ENCODE measurements at places on chromosomes 2 and 18.

- DNase-seq = no peak
- no peaks in the 10 kb centered on the region for H3K27me3 ChIP-seq
These were observed 192.5 kb upstream of the FOSL2 start for GRCh38 chr2:28199995-28200679.

DNA sequence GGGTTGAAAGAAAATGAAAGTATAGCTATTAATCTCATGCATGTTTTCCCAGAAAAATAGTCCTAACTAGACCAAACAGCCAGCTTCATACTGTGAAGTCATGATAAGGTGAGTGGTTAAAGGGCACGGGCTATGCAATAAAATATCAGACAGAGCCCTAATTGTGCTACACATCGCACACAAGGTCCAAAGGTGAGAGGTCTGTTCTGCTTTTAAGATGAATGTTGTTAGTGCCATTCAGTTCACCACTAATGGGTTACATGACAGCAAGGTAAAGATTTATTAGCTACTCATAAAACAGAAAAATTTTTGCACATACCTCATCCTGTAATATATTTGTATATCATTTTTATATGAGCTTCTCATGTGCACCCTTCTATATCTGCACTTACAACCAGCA lies 105.0 kb upstream of the STK17B start:
- no peak for DNase-seq
- no peaks in the 10 kb centered on the region for H3K36me3 ChIP-seq
- H3K27me3 ChIP-seq = no peaks in the 10 kb centered on the region
- peak overlapping the region; percentile 56 for H3K4me3 ChIP-seq
- peaks cover 66% of the 10 kb centered on the region for H3K4me1 ChIP-seq
- H3K27ac ChIP-seq = peak overlapping the region; percentile 93

- DNase-seq = no peak
- no peaks in the 10 kb centered on the region for H3K4me1 ChIP-seq
- H3K27me3 ChIP-seq = no peaks in the 10 kb centered on the region
- H3K36me3 ChIP-seq = no peaks in the 10 kb centered on the region
- no peak overlapping the region for H3K27ac ChIP-seq
- no peak overlapping the region for H3K4me3 ChIP-seq
These were observed 91.9 kb upstream of the LRP1B start for GRCh38 chr2:142222715-142223114.

DNA sequence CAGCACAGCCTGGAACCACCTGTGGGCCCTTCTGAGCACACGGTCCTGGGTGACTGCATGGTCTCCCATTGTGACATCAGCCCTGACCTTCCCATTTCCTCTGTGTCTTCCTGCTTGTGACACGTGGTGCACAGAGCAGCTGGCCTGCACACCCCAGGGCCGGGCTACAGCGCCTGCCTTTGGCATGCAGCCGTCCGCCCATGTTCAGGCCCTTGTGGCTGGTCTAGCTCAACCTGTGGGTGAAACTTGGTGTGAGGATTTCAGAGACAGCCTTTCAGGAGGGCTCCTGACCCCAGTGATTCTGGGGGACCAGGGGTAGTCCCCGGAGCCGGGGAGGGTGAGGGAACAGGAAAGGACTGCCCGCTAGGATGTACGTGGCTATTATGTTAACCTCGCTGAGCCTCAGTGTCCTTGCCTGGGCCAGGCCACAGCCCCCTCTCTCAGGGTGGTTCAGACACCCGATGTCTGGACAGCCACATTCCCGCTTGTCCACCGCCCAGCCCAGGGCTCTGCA lies 284.8 kb upstream of the HS6ST1 start:
- peak; percentile 22 for DNase-seq
- H3K27ac ChIP-seq = no peak overlapping the region
- H3K4me3 ChIP-seq = no peak overlapping the region
- H3K36me3 ChIP-seq = no peaks in the 10 kb centered on the region

DNA sequence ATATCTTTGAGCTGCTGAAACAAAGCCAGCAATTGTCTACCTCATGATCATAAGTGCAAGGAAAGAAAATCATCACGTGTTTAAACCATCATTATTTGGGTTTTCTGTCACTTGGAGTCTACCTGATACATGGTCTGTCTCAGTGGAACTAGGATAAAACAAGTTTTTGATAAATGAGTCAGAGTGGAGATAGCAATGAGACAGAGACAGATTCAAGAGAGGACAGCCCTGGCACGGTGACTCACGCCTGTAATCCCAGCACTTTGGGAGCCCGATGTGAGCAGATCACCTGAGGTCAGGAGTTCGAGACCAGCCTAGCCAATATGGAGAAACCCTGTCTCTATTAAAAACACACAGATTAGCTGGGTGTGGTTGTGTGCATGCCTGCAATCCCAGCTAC lies 93.8 kb downstream of the PMAIP1 start:
- no peaks in the 10 kb centered on the region for H3K4me1 ChIP-seq
- no peak overlapping the region for H3K4me3 ChIP-seq
- H3K27ac ChIP-seq = no peak overlapping the region
- H3K27me3 ChIP-seq = peaks cover 57% of the 10 kb centered on the region

GRCh38 chr2:43410055-43410604 lies 183.7 kb upstream of the ZFP36L2 start:
- DNase-seq = no peak
- H3K4me3 ChIP-seq = no peak overlapping the region
- H3K4me1 ChIP-seq = no peaks in the 10 kb centered on the region
- no peaks in the 10 kb centered on the region for H3K27me3 ChIP-seq
- H3K27ac ChIP-seq = no peak overlapping the region
- peaks cover 54% of the 10 kb centered on the region for H3K36me3 ChIP-seq

DNA sequence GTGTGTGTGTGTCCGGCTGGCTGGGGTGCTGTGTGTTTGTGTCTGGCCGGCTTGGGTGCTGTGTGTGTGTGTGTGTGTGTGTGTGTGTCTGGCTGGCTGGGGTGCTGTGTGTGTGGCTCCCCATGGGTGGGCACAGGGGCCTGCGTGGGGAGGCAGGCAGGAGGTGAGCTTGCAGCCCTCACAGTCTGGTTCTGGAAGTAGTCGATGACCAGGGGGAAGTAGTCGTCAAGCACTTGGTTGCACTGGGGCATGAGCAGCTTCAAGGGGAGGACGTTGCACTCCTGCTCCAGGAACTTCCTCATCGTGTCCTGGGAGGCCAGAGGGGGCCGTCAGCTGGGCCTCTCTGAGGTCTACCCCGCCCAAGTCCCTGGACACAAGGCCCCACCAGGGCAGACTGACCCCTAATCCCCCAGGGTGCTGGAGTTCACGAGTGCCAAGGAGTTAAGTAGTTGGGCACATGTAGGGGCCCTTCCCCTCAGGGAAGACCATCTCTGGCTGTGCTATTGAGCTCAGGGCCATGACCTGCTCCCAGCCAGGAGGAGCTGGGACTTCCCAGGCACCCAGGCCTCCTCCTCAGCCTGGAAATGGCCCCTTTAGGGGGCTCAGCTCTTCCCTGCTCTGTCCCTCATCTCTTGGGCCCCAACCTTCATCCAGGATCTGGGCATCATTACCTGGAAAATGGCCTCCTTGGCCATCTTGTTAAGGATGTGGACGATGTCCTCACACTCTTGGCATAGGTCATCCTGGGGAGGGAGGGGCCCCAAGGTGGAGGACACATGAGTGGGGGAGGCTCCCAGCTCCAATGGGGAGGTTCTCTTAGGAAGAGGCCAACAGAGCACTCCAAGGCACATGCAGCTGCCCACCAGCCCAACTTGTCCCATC lies 1.3 kb downstream of the SFTPB start:
- H3K4me3 ChIP-seq = no peak overlapping the region
- no peaks in the 10 kb centered on the region for H3K27me3 ChIP-seq
- H3K27ac ChIP-seq = no peak overlapping the region
- no peaks in the 10 kb centered on the region for H3K4me1 ChIP-seq
- H3K36me3 ChIP-seq = no peaks in the 10 kb centered on the region
- no peak for DNase-seq

- no peak overlapping the region for H3K4me3 ChIP-seq
- H3K4me1 ChIP-seq = no peaks in the 10 kb centered on the region
These were observed 253.3 kb downstream of the EXOC6B start for GRCh38 chr2:72572501-72572900.

DNA sequence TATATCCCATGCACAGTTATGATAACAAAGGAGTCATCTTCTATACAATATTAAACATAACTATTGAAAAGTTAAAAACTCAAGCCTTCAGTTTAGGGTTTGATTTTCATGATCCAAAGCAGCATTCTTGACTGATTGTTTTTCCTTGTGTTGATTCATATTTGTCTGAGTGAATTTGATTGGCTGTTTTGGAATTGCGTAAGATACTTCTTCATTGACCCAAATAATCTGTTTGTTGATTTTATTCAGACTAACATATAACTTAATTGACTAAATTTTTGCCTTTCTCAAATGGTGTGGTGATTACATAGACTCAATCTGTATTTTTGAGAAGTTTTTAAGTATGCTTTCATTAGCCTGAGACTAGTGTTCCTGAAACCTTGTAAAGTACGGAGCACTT lies 305.7 kb upstream of the TNP1 start:
- no peaks in the 10 kb centered on the region for H3K36me3 ChIP-seq
- H3K4me1 ChIP-seq = peaks cover 21% of the 10 kb centered on the region
- no peak for DNase-seq
- no peak overlapping the region for H3K27ac ChIP-seq
- peaks cover 2% of the 10 kb centered on the region for H3K27me3 ChIP-seq

DNA sequence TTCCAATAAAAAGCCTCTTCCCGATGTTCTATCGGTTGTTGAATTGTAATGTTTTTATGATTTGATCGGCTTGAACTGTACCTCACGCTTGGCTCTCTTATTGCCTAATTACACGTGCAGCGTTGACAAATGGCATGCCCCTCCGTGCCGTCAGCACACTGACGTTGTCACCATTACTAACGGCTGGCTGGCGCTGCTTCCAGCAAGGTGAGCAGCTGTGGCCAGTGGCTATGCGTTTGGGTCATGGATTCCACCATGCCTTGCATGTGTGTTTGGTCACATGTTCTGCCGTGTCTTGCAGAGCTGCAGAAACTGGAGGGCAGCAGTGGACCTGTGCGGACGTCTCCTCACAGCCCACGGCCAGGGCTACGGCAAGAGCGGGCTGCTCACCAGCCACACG lies 42.1 kb downstream of the TRAPPC12 start:
- peaks cover 2% of the 10 kb centered on the region for H3K4me1 ChIP-seq
- no peaks in the 10 kb centered on the region for H3K27me3 ChIP-seq
- H3K4me3 ChIP-seq = no peak overlapping the region
- DNase-seq = no peak

DNA sequence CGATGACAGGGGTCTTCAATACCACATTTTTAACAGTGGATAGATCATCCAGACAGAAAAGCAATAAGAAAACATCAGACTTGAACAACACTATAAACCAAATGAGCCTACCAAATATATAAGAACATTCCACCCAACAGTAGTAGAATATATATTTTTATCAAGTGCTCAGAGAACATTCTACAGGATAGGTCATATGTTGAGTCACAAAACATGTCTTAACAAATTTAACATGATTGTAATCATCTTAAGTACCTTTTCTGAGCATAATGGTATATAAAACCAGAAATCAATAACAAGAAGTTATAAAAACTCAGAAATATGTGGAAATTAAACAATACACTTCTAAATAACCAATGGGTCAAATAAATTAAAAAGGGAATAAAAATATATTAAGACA lies 194.0 kb upstream of the CYP26B1 start:
- H3K27me3 ChIP-seq = no peaks in the 10 kb centered on the region
- H3K4me3 ChIP-seq = no peak overlapping the region
- H3K36me3 ChIP-seq = no peaks in the 10 kb centered on the region
- H3K4me1 ChIP-seq = no peaks in the 10 kb centered on the region
- no peak for DNase-seq

GRCh38 chr2:54572636-54573536 lies 116.8 kb downstream of the SPTBN1 start:
- H3K27ac ChIP-seq = peak overlapping the region; percentile 97
- DNase-seq = peak; percentile 61
- H3K36me3 ChIP-seq = peaks cover 3% of the 10 kb centered on the region
- peak overlapping the region; percentile 68 for H3K4me3 ChIP-seq
- peaks cover 96% of the 10 kb centered on the region for H3K4me1 ChIP-seq

DNA sequence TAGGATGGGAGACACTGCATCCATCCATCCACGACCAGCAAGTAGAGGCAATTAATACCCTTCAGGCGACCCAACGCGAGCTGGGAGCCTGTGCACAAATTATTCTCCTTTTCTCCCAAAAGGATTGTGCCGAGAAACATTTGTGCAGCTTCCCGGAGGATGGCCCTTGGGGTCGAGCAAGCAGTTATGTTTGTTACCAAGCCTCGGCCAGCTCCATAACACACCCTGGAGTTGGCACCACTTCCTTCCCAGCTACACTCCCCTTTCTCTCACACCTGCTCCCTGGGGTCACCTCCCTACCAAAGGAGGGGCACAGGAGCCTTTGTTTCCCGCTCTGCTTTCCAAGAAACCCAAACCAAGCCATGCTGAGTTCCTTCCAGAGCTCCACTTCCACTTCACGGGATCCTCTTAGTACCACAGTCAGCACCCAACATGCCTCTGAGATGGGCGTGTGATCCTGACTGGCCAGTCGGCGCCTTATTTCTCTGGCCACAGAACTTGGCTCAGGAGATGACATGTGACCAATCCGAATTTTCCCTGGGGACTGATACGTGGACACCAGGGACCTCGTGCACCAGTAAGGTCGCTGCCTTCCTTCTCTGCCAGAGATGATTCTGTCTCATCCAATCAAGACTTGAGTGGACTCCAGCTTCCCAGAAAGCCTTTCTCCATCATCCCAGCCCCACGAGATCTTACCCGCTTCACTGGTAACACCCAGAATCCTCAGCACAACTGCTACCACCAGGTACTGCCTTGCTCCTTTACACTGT lies 28.5 kb downstream of the GPR55 start:
- no peak overlapping the region for H3K4me3 ChIP-seq
- H3K36me3 ChIP-seq = no peaks in the 10 kb centered on the region
- peaks cover 45% of the 10 kb centered on the region for H3K4me1 ChIP-seq
- DNase-seq = peak; percentile 17
- peaks cover 24% of the 10 kb centered on the region for H3K27me3 ChIP-seq
- no peak overlapping the region for H3K27ac ChIP-seq

- H3K27me3 ChIP-seq = peaks cover 4% of the 10 kb centered on the region
- DNase-seq = no peak
- peaks cover 17% of the 10 kb centered on the region for H3K4me1 ChIP-seq
- H3K27ac ChIP-seq = peak overlapping the region; percentile 67
- H3K36me3 ChIP-seq = no peaks in the 10 kb centered on the region
- H3K4me3 ChIP-seq = no peak overlapping the region
These were observed 19.6 kb upstream of the REL start for GRCh38 chr2:60861736-60862135.

DNA sequence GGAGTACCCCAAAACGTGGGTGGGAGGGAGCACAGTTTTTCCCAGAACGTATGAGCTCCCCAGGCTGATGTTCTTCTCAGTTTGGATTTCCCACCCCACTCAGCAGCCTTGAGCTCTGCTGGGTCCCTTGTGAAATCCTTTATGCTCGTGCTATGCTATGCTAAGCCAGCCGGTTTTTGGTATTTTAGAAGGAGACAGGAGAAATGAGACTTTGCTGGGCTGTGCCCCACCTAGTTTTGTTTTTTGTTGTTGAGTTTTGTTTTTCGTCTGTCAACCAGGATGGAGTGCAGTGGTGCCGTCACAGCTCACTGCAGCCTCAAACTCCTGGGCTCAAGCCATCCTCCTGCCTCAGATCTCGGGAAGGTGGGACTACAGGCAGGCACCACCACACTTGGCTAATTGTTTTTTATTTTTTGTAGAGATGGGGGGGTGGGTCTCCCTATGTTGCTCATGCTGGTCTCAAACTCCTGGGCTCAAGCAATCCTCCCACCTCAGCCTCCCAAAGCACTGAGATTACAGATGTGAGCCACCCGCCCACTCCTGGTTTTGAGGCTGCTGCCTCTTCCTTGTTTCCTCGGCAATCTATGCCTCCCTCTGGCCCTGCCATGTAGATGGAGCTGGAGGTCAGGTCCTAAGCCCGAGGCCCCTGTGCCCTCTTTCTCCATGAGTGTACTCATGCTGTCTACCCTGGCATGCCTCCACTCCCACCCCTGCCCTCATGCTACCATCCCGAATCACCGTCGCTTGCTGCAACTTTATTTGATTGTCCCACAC lies 17.5 kb upstream of the MGAT4A start:
- H3K4me1 ChIP-seq = peaks cover 45% of the 10 kb centered on the region
- H3K4me3 ChIP-seq = no peak overlapping the region
- no peaks in the 10 kb centered on the region for H3K27me3 ChIP-seq
- no peaks in the 10 kb centered on the region for H3K36me3 ChIP-seq

All from activated T-cell treated with anti-CD3 and anti-CD28 coated beads, Interleukin-2, amount 50 U/mL, for 24 hours (primary cell).